Gastrocnemius medialis (tissue), 4 donors: ENCODE measurements at places on chromosomes 1 and 21. TPM values are rescaled to one million over a fixed set of nuclear protein-coding genes. Genes with fewer than 3 reads are reported as not detected.

The NPPB gene
- total RNA-seq = not detected

The LCE3B gene
- total RNA-seq = not detected

The OR6K6 gene
- total RNA-seq = not detected

The UBL4B gene
- not detected for total RNA-seq

The HES3 gene
- total RNA-seq = not detected

The IFNLR1 gene
- total RNA-seq = 3.8 TPM

The CBR3 gene
- 2.4 TPM for total RNA-seq

The AXDND1 gene
- not detected for total RNA-seq
